Esophagus squamous epithelium (tissue), 5 donors: ENCODE measurements at places on chromosomes 12 and 14.

GRCh38 chr12:130932061-130932930 is 21.4 kb upstream of the ADGRD1 start:
- DNase-seq: no peak

- no peak for DNase-seq
These were observed 4.6 kb upstream of the HIP1R start for GRCh38 chr12:122830517-122831214.

GRCh38 chr14:56059054-56059453 is 59.2 kb upstream of the PELI2 start:
- no peak for DNase-seq

- DNase-seq: no peak
These were observed 7.1 kb upstream of the MRPL52 start for GRCh38 chr14:22822571-22823098.

DNA sequence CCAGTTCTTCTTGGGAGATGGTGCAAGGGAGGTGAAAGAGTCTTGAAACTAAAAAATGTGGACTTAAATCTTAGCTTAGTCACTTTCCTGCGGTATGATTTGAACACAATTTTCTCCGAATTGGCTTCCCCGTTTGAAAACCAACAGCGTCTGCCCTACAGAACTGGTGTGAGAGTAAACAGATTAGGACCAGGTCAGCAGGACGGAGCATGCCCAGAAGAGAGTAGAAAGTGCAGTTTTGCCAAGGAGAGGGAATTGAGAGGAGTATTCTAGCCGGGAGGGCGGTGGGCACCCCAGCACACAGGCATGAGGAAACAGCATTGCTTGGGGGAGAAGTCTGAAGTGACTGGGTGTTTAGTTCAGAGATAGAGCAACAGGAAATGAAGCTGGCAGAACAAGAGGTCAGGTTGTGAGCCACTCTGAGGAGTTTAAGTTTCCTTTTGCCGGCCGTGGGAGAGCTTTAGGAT is 927.1 kb downstream of the VRK1 start:
- DNase-seq: no peak

DNA sequence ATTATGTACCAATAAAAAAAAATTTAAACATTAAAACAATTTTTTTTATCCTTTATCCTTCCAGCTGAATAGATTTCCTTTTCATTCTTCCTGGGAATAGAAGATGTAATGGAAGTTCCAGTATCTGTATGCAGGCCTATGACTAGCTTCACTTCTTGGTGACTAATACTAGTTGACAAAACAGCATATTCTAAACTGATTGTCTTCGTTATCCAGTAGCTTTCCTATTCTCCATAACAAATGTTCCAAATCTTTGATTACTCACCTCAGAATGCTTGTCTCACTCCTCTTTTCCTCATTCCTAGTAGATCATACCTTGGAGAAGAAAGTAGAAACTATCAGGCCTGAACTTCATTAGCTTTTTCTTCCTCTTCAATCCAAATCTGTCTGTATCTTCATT is 70.7 kb downstream of the PLEKHA5 start:
- DNase-seq: no peak

- DNase-seq: no peak
These were observed 79.3 kb downstream of the TESC start for GRCh38 chr12:117019866-117020265.

DNA sequence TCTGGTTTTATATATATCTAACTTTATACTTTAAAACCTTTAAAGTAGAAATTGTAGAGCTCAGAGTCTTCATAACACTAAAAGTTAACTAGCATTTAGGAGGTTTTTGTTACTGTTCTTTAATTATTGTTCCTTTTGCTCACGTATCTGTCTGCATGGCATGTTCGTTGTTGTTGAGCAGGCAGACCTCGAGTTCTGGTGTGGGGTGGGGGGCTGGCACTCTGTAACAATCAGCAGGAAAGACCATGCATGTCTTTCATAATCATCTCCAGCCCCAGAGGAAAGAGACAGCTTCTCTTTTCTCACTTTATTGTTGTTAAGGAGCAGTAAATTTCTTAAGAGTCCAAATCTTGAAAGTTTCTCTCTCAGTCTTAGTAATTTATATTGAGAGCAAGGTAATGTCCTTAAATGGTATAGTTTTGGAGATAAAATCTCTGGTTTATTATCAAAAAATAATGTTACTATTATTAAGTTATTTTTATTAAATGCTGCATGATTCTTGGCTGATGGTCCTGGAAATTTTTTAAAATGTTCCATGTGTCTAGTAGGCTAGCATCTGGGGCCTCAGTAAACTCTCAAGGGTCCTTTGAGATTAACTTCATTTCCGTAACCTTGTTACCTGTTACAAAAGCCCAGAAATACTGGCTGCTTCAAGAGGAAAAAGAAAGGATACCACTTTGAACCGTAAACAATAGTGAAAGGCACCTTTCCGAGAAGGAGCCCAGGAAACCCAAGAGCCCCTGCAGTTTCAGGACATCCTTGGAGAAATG is 30.3 kb downstream of the CKB start:
- DNase-seq: no peak

GRCh38 chr14:63993992-63994391 is 141.2 kb downstream of the SYNE2 start:
- DNase-seq: no peak

DNA sequence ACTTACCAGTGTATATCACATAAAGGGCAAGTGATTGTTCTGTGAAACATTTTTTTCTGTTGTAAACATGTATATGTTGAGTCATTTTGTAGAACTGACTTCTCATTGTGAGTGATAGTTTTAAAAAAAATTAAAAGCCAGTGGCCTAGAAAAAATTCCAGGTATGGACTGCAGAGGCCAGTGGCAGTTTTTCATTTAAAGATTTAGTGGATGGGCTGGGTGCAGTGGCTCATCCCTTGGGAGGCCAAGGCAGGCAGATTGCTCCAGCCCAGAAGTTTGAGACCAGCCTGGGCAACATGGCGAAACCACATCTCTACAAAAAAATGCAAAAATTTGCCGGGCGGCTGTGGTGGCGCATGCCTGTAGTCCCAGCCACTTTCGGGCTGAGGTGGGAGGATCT is 84.7 kb upstream of the MDM1 start:
- DNase-seq: no peak

DNA sequence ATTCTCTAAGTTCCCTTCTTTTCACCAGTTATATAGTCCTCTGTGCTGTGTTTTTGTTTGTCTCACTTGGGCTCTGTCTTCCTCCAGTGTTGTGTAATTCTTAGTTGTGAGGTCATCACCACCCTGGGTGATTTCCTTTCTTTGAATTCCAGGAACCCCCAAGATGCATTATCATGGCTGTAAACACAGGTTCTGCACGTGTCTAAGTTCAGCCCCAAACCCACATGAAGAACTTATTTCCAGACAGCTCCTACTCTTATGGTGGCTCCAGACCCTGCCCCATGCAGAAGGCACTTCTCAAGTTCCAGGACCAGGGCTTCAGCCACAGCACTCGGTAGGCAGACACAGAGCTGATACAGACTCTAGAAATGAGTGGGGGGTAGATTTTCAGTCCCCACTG is 560.5 kb downstream of the BCL11B start:
- no peak for DNase-seq

DNA sequence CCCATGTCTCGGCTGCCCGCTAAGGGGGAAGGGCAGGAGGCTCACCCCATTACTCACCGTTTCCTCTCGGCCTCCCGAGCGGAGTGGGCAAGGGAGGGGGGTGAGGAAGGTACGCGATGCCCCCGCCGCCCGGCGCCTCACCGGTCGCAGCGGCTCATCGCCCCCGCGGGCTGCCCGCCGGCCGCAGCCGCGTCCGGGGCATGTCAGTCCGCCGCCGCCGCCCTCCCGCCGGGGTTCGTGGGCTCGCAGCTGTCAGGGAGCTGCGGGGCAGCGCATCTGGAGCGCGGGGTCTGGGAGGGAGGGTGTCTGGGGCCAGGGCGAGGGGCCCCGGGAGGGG is 461 bp downstream of the SLC8A3 start:
- no peak for DNase-seq

GRCh38 chr14:50512463-50512862 is 19.9 kb downstream of the MAP4K5 start:
- DNase-seq: no peak

- DNase-seq: no peak
These were observed 18.5 kb downstream of the TRPV4 start for GRCh38 chr12:109814600-109815150.

- no peak for DNase-seq
These were observed 40.8 kb downstream of the PRKCH start for GRCh38 chr14:61362072-61362750.

DNA sequence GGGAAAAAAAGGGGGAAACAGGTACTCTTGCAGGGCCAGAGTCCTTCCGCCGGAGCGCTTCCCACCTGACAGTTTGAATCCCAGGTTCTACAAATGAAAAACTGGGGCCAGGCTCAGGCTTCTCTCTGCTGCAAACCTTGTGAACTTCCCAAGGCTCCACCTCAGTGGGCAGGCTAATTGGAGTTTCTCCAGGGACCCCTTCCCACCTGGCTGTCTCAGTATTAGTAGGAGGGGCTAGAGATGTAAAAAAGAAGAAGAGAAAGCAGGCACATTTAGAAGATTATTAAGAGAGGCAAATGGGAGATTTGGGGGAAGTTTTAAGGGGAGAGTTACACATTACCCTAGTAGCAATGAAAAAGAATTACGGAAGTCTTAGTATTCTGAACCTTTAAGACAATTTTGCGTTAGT is 20.0 kb upstream of the CLEC2D start:
- DNase-seq: no peak

GRCh38 chr14:74771399-74771798 is 8.3 kb downstream of the YLPM1 start:
- DNase-seq: no peak

DNA sequence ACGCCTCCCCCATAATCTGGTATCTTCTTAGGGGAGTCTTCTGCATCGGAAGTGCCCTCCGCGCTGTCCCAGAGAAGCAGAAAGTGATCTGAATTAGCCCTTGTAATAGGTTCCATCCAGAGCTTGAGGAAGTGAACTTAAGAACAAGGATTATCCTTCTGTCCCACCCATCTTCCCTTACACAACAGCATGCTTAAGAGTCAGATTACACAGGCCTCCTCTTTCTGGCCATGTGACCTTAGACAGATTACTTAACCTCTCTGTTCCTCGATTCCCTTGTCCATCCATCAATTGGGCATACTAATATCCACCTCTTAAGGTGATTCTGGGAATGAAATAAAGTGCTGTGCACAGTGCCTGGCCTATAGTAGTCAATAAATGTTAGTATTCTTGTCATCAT is 11.4 kb downstream of the CABP1 start:
- DNase-seq: no peak

DNA sequence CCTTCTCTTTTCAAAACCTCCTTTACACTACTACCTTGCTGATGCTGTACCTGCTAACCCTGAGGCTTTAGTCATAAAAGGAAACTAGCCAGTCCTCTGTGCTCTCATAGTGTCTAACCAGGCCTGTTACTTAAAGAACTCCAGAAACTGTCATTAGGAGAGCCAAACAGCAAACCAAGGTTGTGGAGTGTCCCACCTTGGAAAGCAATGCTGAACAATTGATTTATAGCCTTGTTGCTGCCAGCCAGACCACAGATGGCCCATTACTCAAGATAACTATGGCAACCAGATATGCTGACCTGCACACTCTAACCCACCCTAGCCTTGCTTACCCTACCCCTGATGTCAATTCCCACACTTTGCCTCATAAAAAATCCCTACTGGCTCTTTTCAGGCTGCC is 26.5 kb upstream of the BCAT1 start:
- DNase-seq: no peak

GRCh38 chr12:70774055-70774454 is 136.8 kb upstream of the PTPRB start:
- no peak for DNase-seq

DNA sequence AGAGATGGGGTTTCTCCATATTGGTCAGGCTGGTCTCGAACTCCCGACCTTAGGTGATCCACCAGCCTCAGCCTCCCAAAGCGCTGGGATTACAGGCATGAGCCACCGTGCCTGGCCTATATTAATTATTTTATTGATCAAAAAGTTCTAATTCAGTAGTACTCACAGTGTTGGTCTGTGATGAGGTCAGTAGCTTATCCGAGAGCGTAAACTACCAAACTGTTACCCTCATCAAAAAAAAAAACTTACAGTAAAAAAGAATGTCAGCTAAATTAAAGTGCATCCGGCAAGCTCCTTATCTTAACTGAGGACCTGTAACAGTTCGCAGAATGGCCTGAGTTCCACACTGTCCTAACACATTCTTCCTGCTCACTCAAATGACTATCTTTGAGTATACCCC is 228.2 kb downstream of the SOX5 start:
- no peak for DNase-seq

DNA sequence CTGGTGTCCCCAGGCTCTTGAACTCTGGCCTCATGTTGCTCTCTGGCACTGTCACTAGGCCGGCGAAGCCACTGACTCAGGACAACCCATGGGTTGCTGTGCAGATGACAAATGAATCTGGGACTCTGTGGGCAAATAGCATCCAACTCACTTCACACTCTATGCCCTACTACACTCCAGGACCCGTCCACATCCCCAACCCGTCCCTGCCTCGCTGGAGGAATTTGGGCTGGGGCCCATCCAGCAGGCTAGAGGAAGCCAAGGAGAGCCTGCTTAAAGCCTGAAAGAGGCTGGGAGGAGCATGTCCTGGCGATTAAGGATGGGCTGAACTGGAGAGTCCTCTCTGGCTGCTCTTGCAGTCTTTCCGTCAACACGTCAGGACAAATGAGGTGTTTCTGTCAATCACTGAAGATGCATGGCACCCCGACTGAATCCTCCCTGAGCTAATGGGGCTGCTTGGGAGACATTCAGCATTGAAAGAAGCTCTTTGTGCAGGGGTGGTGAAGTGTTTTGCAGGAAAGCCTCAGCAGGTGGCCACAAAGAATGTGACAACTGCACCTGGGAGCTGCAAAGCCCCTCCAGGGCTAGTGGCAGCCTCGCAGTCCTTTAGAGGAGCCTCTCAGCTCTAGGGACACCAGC is 71.7 kb downstream of the ANO2 start:
- DNase-seq: no peak

DNA sequence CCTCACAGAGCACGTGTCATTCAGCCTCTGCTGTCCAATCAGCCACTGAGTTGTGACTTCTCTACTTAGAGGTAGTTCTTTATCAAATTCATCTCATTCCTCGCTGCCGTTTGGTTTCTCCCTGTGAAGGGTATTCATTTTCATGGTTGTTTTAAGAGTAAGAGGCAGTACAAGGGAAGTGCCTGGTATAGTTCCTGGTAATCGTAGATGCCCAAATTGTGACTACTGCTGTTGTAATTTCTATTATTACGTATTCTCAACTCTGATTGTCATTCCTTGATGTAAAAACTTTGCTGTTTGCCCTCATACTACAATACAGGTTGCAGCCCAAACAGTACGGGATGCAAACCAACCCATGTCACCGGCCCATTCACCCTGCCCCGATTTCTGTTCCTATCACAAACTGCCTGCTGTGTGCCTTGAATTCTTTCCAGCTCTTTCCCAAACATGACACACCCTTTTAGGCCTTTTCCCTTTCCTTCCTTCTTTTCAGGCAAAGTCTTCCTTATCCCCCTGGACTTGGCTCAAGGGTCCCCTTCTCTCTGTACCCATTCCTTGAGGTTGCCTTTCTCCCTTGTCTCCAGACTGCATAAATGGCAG is 93.0 kb downstream of the SLC25A47 start:
- no peak for DNase-seq

- DNase-seq: no peak
These were observed 7.9 kb downstream of the GABARAPL1 start for GRCh38 chr12:10220398-10221077.
